ENCODE measurements at places on chromosomes 12 and 14.
A peak's percentile ranks its signal among the peaks of the same experiment; 100 is the strongest.

DNA sequence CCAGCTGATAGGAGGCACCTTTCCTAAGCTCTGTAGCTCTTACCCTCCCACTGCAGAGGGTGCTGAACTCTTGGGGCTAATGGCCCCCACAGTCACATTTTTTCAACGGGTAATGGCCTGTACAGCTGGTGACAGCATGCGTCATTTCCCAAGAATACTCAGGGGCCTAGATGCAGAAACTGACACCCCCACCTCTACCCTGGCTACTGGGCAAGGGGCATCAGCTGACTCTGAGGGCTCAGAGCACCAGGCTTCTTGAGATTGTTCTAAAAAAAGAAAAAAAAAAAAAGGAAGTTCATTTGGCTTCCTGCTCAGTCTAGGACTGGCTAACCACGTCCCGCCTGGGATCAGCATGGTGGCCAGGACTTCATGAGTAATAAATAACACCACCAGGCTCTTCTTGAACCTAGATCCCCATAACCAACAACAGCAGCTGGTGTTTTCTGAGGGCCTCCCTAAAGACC, 35.2 kb downstream of the ZFP36L1 start:
- peak; percentile 46 for DNase-seq

DNA sequence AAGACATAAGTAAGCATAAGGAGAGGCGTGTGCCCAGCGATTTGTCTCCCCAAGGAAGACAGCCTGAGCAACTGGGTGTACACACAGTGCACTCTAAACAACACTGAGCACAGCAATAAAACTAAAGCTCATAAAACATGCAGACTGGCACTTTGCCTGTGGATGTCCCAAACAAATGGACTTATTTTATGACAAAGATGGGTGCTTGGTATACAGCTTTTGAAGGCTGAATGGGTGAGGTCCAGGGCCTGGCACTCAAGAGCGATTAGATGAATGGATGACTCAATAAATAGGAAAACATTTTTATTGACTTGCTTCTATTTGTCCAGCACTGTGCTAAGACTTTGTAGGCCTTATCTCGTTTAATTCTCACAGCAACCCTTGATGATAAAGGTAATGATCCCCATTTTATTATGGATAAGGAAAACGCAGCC, 28.5 kb downstream of the LGMN start:
- no peak for DNase-seq

- DNase-seq: peak; percentile 62
Measured at GRCh38 chr14:68975667-68976066, 3.4 kb downstream of the ACTN1 start.

DNA sequence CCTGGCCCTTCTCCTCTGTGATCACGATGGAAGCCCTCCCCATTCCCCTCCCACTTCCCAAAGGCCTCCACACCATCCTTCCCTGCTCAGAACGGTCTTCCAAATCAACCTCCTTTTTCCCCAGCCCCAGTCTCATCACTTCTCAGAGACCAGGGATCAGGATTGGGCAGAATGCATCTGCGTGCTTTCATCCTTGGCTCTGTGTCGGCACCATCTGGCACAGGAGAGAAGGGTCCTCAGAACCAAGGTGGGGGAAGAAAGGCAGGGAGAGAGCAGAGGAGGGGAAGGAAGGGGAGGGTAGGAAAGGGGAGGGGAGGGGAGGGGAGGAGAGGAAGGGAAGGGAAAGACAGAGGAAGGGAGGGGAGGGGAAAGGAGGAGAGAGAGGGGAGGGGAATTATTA, 52.4 kb upstream of the FICD start:
- DNase-seq: no peak

GRCh38 chr12:105704787-105705186, 374.3 kb downstream of the C12orf75 start:
- no peak for DNase-seq

DNA sequence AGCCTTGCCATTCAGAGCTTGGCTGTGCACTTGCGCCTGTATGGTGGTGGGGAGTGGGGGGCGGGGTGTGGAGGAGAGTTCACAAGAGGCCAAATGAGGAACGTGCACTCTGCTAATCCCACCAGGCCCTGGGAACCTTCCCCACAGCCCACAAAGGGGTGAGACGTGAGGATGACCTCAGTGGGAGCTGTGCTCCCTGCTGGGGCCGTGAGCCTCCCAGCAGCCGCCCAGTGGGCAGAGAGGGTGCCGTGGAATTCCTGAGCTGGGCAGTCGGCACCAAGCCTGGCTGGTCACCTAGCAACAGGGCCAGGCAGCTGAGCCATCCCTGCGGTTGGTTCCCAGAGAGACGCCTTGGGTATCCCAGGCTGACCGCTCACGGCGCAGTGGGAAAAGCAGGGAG, 53.7 kb downstream of the CCNK start:
- DNase-seq: peak; percentile 73

DNA sequence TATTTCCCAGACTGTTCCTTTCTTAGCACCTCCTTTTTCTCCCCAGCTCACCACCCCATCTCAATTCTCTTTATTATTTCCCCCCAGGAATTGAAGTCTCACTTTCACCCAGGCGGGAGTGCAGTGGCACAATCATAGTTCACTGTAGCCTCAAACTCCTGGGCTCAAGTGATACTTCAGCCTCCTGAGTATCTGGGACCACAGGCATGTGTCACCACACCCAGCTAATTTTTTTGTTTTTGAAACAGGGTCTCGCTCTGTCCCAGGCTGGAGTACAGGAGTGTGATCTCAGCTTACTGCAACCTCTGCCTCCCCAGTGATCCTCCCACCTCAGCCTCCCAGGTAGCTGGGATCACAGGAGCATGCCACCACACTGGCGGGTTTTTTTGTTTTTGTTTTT, 11.0 kb downstream of the RACGAP1 start:
- DNase-seq: no peak

Data from right cardiac atrium (tissue), 5 donors.